T follicular helper cell (primary cell): ENCODE measurements at places on chromosomes 3 and 15.

DNA sequence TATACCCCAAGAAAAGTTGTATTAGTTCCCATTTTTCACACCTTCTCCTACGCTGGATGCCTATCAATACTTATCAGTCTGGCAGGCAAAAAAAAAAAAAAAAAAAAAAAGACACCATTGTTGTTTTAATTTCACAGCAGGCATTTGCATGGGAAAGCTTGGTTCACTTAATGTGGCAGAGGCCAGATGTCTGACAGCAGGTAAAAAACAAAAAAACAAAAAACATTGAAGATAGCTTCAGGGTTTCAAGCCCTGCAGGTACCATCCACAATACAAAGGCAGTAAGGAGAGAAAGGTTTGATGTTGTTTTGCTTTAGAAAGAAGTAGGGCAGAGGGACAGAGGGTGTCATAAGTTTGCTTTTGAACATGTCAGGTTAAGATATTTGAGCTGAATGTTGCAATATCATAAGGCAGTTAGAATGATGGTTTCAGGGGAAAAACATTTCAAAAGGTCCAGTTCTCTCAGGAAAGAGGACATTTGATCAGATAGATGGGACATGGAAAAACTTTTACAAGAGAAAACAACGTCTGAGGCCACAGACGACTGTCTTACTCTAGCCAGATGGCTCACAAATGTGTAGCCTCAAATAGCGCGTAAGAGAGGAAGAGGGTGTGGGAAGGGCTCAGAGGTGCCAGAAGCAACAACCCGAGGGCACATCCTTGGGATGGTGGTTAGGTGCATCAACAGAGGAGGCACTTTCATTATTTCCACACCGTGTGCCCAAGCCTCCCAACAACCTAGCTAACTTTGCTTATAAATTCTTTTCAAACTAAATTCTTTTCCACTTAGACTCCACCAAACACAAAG, 25.7 kb downstream of the PCOLCE2 start:
- no peak for DNase-seq

GRCh38 chr15:97124790-97125189, 794.3 kb downstream of the NR2F2 start:
- no peak for DNase-seq

DNA sequence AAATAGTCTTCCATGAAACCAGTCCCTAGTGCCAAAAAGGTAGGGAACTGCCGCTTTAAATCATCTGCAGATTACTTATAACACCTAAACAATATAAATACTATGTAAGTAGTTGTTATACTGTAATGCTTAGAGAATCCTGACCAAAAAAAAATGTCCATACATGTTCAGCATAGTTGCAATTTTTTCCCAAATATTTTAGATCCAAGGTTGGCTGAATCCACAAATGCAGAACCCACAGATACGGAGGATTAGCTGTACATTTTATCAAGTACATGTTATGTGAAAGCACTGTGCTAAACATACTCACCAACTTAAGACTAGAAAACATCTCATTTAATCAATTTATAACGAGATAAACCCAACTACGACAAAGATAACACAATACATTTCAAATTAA, 9.3 kb downstream of the MSL2 start:
- DNase-seq: no peak

DNA sequence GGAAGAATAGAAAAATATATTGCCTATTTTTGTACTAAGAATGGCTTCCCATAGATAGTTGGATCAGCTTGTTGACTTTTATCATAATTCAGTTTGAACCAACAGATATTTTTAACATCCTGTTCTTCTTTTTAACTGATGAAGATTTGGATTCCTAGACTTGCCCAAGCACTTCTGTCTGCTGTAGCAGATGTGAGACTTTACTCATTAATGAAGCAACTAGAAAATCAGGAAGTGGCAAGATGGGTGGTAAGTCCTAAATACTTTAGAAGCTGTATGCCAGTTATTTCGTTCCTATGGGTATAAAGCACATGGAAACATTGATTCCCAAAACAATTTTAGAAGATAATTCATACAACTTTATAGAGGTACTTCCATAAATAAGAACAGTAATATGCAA, 8.4 kb downstream of the PIGB start:
- DNase-seq: no peak

DNA sequence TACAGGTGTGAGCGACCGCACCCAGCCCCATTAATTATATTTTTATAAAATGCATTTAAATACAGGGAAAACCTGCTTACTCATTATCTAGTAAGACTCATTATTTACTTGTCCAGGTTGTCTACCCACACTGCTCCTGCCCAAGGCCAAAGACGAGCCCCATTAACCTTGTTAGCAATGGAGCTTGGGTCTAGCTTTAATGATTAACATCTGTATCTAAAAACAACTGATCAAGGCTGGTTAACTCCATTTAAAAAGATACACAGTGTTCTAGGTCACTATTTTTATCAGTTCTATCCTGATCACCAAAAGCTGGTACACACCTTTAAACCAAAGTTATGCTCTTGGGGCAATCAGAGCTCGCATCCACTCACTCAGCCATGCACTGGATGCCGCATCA, 10.4 kb upstream of the NCKIPSD start:
- no peak for DNase-seq

GRCh38 chr3:185915642-185916041, 22.2 kb downstream of the TRA2B start:
- DNase-seq: no peak

- no peak for DNase-seq
Measured at GRCh38 chr3:73447111-73447510, 177.6 kb downstream of the PDZRN3 start.

DNA sequence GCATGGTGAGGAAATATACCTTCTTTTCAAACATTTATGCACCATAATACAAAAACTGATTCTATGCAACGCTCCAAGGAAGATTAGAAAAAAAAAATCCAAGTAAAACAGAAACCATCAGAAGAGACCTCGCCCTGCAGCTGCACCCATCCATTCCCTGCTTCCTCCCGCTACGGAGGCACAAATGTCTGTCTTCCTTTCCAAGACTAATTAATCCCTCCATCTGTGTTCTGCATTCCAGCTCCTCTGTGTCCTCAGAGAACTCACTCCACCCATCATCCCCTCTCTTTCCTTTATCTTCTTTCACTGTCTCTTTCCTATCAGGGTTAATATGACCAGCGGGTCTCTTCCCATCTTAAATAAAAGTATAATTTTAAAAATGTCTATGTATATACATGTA, 196.1 kb downstream of the ADAMTSL3 start:
- no peak for DNase-seq

- no peak for DNase-seq
Measured at GRCh38 chr3:10758304-10759037, 57.6 kb upstream of the SLC6A11 start.

DNA sequence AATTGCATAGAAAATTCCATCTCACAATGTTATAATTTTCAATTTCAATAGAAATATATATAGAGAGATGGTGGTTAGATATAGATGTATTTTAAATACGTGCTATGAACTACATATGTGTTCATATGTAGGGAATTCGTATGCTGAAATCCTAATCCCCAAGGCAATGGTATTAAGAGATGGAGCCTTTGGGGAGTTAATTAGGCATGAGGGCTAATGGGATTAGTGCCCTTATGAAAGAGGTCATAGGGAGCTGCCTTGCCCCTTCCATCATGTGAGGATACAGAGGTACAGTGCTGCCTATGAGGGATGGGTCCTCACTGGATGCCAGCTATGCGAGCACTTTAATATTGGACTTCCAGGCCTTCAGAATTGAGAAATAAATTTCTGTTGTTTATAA, 79.6 kb upstream of the CCDC54 start:
- DNase-seq: no peak

- DNase-seq: no peak
Measured at GRCh38 chr3:76432396-76432795, 607.5 kb upstream of the ROBO2 start.

GRCh38 chr3:8524656-8525399, 23.2 kb downstream of the LMCD1 start:
- DNase-seq: no peak

DNA sequence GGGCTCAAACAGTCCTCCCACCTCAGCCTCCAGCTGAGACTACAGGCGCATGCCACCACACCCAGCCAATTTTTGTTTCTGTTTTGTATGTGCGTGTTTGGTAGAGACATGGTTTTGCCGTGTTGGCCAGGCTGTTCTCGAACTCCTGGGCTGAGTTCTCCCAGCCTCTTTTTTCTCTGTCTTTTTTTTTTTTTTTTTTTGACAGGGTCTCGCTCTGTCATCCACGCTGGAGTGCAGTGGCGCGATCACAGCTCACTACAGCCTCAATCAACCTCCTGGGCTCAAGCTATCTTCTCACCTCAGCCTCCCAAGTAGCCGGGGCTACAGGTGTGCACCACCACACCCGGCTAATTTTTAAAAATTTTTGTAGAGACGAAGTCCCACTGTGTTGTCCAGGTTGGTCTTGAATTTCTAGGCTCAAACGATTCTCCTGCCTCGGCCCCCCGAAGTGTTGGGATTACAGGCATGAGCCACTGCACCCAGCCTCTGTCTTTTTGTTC, 867 bp upstream of the DCAF1 start:
- no peak for DNase-seq

DNA sequence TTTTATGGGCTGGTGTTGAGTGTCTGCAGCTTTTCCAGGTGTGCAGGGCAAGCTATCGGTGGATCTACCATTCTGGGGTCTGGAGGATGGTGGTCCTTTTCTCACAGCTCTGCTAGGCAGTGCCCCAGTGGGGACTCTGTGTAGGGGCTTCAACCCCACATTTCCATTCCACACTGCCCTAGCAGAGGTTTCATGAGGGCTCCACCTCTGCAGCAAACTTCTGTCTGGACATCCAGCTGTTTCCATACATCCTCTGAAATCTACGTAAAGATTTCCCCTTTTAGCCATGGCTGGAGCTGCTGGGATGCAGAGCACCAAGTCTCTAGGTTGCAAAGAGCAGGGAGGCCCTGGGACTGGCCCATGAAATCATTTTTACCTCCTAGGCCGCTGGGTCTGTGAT, 11.6 kb downstream of the RFX7 start:
- DNase-seq: no peak

DNA sequence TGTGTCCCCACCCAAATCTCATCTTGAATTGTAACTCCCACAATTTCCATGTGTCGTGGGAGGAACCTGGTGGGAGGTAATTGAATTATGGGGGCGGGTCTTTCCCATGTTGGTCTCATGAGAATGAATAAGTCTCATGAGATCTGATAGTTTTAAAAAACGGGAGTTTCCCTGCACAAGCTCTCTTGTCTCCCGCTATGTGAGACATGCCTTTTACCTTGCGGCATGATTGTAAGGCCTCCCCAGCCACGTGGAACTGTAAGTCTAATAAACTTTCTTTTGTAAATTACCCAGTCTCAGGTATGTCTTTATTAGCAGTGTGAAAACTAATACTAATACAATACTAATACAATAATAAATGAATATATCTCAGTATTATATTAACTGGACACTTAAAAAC, 9.9 kb upstream of the YEATS2 start:
- no peak for DNase-seq

DNA sequence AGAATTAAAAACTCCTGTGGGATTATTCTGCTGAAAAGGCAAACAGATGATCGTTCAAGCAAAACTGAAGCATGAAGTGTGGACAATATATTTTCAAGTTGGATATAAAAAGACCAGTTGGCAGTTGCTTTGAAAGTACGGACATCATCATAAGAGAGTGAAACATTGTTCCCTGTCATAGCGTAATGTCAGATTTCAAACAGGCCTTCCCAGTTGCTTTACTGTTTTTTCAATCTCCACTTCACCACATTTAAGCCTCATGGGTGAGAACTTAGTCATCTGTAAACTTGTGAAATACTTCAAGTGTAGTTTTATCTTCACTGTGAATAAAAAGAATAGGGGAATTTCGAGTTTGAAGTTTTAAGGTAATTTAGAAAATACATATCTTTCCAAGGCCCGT, 435.1 kb upstream of the CNTN3 start:
- DNase-seq: no peak

DNA sequence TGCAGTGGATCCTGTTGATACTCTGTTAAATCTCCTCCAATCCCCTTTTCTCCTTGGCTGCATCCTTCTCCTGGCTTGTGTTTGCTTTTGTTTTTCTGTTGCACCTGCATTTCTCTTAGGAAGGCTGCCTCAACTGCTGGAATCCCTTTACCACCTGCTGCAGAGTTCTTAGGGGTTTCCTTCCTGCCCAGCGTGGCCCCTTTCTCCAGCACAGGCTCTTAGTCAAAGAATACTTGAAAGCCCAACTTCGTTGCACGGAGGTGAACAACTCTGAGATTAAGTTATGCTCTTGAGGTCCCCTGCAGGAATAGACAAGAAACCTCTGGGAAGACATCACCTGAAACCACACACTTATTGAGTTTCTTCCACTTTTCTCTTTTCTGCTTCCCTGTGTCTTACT, 121.6 kb upstream of the GRM7 start:
- no peak for DNase-seq

GRCh38 chr15:43493703-43494472, 932 bp upstream of the TP53BP1 start:
- no peak for DNase-seq

DNA sequence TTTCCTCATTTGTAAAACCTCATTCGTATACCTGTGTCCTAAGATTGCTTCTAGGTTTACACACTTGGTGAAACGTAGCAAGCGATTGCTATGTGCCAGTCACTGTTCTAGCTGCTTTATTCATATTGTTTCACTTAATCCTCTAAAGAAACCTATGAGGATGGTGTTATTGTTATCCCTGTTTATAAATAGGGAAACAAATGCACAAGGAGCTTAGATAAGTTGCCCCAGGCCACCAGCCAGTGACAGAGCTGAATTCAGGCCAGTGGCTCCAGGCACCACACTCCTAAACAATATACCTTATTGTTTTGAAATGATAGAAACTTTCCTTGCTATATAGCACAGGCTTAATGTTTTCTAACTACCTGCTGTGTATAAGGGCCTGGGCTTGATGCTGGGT, 44.0 kb downstream of the LPP start:
- no peak for DNase-seq

DNA sequence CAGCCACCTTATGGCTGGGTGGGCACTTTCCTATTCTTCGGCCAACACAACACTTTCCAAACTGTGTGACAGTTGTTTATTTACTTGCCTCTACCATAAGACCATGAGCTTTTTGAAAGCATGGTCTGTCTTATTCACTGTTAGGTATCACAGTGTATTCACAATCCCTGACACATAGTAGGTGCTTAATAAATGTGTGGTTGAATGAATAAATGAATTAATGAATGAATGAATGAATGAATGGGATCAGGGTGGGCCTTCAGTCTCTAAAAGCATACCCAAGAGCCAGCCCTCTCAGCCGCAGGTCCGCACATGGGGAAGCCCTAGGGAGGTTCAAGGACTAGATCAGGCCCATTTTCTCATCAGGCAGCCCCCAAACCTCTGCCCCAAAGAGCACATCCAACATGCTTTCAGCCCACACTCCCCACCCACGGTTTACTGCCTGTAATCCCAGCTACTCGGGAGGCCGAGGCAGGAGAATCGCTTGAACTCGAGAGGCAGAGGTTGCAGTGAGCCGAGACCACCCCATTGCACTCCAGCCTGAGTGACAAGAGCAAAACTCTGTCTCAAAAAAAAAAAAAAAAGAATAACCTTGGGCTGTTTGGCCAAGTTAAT, 95.9 kb downstream of the LIPC start:
- DNase-seq: no peak
